Colonic mucosa (tissue), 4 donors: ENCODE measurements at places on chromosomes 16 and 17. TPM values are rescaled to one million over a fixed set of nuclear protein-coding genes. Genes with fewer than 3 reads are reported as not detected.

GRCh38 chr16:57730771-57731730 lies 4.5 kb upstream of the KATNB1 start:
- no peak for DNase-seq

Gene C16orf89
- total RNA-seq, result 1.6 TPM

DNA sequence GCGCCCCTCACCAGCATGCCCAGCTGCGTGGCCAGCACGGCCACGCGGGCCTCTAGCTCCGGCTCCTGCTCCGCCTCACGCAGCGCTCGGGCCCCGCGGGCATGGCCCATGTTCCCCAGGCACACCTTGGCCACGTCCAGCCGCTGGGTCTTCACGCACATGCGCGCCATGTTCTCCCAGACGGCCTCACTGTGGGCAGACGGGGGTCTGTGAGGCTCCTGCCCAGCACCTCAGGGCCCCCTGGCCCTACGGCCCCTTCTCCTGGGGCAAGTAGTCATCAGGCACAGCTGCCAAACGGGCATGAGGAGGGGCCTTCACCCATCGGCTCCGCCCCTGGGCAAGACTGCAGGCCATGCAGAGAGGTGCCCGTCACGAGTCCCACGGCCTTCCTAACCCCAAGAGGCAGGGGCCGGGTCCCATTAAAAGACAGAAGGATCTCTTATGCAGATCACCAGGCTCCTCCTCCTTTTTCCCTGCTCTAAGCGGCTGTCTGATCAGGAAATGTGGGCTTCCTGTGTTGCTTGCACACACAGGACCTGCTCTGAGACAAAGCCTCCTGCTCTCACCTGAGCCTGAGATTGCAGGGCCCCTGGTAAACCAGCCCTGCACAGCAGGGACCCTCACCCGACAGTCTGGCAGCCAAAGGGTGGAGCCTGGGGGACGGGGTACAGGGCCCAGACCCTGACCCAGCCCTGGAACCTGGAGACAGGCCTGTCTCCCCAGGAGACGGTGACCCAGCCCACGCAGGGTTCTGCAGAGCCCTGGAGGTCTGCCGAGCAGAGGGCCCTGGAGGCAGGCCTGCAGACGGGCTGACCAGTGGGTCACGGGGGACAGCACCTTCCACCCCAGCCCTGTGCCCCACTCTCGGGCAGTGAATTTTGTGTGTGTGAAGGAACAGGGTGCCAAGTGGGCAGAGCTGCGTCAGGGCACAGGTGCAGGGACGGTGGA lies 6.6 kb upstream of the TMEM204 start:
- DNase-seq, result no peak

DNA sequence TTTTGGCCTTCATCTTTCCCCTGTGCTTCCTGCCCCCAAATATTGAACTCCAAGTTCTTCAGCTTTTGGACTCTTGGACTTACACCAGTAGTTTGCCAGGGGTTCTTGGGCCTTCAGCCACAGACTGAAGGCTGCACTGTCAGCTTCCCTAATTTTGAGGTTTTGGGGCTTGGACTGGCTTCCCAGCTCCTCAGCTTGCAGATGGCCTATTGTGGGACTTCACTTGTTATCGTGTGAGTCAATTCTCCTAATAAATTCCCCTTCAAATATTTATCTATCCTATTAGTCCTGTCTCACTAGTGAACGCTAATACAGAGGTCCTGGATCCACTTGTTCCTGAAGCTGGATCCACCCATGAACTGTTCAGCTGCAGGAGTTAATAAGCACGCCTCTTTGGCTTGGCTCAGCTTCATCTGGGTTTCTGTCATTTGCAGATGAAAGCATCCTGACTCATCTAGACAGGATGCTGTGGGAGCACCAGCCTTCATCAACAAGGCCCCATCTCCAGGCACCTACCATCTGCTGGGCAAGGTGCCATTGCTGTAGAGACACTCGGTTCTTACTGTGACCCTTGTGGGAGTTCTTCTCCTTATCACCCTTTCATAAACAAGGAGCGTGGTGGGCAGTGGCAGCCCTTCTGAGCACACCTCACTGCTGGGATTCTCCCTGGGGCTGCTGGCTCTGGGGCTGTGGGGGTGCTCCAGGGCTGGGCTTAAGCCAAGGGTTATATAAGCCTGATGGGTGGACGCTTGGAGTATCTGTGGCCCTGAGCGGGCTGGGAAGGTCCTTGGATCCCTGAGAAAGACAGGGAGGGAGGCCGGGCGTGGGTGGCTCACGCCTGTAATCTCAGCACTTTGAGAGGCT lies 23.1 kb downstream of the LAT start:
- DNase-seq, result no peak

- peak; percentile 83 for DNase-seq
Measured at GRCh38 chr17:78716814-78717393, 65.2 kb downstream of the CYTH1 start.

- DNase-seq, result peak; percentile 75
Measured at GRCh38 chr17:47275245-47275984, 21.8 kb downstream of the ITGB3 start.

Gene TM4SF5
- total RNA-seq, result 37.7 TPM

- DNase-seq, result no peak
Measured at GRCh38 chr17:36527621-36528250, 6.9 kb downstream of the MYO19 start.

Gene IL4R
- 74.8 TPM for total RNA-seq

- peak; percentile 50 for DNase-seq
Measured at GRCh38 chr16:70715055-70715858, 29.4 kb upstream of the MTSS2 start.

Gene CA7
- 46.2 TPM for total RNA-seq

DNA sequence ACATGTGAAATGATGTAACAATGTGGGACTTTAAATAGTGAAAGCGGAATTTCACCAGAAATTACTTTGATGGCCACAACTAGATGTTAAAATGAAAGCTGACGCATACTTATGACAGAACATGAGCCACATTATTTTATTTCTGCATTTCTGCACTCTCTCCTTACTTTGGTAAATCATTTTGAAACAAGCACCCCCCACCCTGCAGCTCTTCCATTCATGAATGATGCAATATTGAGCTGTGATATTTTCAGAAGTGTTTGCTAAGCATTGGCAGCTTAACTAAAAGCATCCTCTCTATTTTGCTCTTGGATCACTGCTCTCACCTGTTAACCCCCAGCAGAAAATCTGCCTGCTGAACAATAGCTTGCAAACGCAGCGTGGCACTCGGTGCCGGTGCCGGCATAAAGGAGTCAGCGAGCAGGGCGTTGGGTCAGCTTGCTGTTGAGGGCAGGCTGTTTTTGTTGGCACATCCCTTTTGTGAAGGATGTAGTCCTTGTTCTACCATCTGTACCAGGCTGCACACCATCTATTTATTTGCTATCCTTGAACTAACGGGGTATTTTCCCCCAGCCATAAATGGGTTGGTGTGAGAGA lies 30.8 kb upstream of the CBLN1 start:
- DNase-seq, result no peak

DNA sequence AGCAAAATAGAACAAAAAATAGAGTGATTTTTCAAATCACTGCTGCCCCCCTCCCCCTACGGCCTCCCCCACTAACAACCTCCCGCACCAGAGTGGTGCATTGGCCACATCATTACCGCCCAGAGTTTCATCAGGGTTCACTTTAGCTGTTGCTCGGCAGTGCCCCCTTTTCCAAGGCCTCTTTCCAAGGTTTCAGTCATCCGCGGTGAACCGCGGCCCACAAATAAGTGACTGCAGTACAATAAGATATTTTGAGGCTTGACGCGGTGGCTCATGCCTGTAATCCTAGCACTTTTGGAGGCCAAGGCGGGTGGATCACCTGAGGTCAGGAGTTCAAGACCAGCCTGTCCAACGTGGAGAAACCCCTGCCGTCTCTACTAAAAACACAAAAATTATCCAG lies 180.0 kb downstream of the MAF start:
- DNase-seq, result no peak

DNA sequence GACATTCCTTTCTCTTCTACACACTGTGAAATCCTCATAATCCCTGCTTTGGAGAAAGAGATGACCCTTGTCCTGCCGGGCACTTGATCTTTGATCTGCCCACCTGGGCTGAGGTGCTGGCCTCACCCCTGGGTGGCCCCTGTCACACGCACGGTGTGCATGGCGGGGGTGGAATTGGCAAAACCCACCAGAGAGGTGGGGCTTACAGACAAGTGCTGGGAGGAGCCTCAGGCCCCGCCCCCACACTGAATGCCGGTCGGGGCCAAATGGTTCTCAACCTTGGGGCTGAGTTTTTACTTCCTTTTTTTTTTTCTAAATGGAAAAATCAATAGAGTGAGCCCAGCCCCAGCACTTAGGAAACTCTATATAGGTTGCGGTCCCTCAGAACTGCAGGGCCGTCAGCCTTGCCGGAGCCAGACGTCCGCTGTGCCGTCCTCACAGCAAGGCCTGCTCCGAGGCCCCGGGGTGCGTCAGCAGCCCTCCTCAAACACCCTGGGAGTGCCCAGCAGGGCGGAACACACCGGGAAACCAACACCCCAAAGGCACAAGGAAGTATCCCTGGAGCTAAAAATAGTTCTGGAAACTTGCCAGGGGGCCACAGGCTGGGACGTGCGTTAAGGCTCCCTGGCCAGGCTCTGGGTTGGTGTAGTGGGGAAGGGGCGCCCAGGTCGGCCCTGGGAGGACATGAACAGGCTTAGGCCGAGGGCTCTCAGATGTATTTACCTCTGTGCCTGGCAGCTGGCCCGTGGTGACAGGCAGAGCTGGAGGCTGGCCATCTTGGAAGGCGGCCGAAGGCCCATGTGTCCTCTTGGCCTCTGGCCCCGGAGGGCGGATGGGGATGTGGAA lies 11.0 kb downstream of the GPRC5C start:
- peak; percentile 94 for DNase-seq

DNA sequence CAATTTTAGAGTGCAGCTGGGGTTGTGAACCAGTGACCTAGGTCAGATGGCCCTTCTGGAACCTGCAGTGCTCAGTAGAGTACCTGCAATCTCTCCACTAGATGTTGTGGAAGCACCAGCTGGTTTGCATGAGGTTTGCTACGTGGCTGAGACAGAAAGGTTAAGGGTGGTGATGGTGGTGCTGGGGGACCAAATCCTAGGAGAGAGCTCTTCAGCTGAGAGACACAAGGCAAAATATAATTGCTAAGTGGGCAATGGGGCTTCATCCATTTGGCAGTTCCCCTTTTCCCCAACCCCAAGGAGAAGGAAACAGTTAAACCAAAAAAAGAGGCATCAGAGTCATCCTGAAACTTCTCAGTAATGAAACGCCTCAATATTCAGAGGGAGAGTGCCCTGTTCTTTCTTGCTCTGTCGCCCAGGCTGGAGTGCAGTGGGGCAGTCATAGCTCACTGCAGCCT lies 13.9 kb downstream of the ITPRIPL2 start:
- no peak for DNase-seq

DNA sequence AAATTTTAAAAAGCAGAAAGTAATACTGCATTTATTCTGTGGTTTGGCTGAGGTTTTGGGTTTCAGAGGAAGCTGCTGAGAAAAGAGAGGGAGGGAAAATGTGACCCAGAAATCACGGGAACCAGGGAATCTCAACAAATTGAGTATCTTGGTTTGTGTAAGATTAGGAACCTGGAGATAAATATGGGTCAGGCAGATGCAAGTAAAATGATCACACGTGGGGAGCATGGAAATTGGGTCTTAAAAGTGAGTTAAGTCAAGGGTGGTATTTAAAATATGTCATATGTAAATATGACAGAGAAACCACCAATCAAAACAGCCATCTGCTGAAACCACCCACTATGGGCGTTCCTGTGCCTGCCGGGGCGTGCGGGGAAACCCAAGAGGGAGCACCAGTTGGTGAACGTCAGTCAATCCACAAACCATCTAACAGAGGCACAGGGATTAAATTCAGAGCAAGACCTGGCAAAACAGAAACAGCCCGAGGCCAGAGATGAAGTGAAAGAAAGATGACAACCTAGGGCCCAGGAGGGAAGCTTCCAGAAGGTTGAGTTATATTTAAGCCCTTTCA lies 33.4 kb downstream of the CDH13 start:
- no peak for DNase-seq

Gene SLC5A11
- total RNA-seq, result 0.79 TPM

DNA sequence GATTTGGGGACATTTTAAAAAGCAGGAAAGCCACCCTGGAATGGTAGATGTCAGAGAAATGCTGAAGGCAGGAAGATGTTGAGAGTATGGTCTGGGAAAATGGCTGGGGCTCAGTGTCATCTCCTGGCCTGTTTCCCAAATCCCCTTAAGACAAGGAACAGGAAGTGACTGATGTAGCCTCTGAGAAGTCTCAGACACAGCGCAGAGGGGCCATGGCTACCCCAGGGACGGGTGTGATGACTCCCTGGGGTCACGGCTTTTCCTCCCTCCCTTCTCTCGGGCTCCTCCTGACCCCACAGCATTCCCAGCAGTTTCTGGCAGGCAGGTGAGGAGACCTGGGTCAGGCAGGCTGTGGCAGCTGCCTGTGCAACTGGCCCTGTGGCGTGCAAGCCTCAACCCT lies 45.4 kb downstream of the RAP1GAP2 start:
- DNase-seq, result no peak

Gene TEKT5
- total RNA-seq, result 0.82 TPM

DNA sequence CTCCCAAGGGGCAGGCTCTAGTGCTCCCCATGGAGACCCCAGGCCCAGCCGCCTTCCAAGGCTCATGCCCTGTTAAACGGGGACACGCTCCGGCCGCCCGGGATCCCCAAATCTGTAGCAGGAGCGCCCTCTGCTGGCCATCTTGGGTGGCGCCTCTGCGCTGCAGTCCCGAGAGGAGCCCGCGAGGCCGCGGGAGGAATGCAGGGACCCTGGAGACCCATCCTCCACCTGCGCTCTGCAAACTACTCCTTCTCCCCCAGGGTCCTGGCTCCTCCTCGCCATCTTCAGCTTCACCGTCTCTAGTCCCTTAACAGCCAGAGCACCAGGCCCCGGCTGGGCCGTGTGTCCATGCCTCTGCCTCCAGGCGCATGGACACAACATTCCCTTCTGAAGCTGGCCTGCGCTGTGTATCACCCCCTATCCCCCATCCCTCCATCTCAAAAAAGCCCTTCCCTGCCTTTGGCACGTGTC lies 23.6 kb upstream of the KRT17 start:
- DNase-seq, result peak; percentile 96

DNA sequence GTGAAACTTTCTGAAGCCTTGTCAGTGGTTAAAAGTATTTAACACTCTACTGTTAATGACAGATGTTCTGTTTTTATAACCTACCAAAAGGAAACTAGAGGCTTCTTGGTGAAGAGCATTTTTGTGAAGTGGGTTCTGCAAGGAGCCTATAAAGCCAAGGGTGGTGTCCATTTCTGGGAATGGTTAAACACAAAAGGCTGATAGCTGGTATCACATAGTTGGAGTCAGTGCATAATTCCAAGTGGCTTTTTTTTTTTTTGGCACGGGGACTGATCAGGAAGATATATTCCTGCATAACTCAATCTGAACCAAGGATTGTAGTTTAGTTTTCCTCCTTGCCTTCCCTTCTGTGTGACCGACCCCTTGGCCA lies 27.6 kb upstream of the KPNB1 start:
- no peak for DNase-seq

GRCh38 chr16:31038993-31039392 lies 5.6 kb downstream of the STX4 start:
- DNase-seq, result no peak

- DNase-seq, result no peak
Measured at GRCh38 chr17:67217446-67217845, 27.6 kb downstream of the HELZ start.

- DNase-seq, result no peak
Measured at GRCh38 chr17:7266784-7267183, 4.5 kb upstream of the CLDN7 start.

GRCh38 chr17:8859027-8859803 lies 8.3 kb downstream of the PIK3R6 start:
- no peak for DNase-seq
